ENCODE measurements at places on chromosomes 12 and 14.

DNA sequence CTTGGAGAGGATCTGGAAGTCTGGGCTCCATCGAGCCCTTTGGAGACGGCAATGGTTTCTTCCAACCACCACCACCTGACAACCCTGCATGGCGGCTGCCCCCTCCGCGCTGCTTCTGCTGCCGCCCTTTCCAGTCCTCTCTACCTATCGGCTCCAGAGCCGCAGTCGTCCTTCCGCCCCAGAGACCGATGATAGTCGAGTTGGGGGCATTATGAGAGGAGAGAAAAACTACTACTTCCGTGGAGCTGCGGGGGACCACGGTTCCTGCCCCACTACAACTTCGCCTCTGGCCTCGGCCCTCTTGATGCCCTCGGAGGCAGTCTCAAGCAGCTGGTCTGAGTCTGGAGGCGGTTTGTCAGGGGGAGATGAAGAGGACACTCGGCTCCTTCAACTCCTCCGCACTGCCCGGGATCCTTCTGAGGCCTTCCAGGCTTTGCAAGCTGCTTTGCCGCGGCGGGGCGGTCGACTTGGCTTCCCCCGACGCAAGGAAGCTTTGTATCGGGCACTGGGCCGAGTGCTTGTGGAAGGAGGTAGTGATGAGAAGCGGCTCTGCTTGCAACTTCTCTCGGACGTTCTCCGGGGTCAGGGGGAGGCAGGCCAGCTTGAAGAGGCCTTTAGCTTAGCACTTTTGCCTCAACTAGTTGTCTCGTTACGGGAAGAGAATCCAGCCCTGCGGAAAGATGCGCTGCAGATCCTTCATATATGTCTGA lies 499 bp downstream of the TOGARAM1 start:
- DNase-seq: peak; percentile 74

DNA sequence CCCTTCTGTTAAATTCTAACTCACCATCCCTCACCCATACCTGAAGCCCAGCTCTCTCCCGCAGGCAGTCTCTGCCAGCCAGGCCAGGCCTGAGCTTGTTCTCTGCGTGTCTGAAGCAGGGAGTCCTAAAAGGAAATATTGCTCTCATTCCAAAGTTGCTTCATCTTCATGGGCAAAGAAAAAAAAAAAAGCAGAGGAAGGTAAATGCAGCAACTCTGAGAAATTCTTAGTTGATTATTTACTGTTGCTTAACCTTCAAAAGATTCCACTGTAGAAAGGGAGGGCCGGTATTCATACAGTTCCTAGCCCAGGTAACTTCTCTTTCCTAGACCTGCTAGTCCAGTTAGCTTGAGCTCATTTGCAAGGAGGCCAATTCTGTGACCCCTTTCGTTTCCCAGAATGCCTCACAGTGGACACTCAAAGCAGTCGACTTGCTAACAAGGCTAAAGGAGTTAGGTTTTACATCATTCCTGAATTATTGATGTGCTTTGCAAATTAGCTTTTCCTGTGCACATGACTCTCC lies 193.5 kb upstream of the EEA1 start:
- no peak for DNase-seq

DNA sequence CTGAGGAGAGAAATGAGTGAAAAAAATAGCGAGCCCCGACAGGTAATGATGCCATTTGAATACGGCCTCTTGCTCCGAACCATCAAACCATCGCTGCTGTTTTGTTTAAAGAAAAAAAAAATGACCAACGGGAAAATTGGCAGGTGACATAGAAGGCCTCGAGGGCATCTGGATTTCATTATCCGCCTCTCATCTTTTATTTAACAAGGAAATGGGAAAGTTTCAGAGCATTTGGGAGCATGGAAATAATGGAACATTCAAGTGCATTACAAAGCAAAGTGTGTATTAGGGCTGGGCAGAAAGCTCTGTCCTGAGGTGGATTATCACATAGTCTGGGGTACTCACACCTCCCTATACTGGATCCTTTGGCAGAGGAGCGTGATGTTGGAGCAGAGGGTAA lies 258.7 kb downstream of the KSR2 start:
- DNase-seq: no peak

DNA sequence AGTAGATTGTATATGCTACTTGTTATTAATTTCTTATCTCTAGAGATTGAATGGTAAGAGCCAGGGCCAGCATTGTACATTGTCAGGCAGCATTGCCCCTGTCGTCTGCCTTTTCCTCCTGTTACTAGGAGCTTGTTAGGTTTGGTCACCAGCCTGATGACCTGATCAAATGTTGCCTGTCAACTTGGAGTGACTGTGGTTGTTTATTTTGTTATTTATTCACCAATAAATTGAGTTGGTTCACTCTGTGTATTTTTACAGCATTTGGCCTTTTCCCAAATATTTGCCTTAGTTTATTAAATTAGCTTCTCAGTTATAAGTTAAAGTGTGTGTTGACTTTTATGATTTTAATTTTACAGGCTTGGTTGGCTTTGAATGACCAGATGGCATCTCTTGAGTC lies 88.4 kb downstream of the PRKCH start:
- no peak for DNase-seq

DNA sequence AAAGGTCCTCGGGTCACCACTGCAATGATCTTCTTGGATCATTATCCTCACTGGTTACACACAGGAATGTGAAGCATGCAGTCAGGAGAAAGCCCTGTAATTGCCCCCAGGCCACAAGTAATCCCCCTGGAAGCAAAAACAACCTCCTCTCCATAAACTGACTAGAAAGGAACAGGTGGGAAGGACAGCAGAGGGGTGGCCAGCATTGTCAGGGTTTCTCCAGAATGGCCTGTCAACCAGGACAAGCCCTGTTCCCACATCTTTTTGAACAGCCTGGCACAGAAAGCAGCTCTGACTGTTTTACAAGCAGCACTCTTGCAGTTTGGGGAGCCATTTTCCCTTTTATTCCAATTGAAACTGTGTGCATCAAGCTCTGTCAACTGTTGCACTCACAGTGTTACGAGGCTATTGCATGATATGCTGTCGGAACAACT lies 36.1 kb downstream of the TMCC3 start:
- no peak for DNase-seq

DNA sequence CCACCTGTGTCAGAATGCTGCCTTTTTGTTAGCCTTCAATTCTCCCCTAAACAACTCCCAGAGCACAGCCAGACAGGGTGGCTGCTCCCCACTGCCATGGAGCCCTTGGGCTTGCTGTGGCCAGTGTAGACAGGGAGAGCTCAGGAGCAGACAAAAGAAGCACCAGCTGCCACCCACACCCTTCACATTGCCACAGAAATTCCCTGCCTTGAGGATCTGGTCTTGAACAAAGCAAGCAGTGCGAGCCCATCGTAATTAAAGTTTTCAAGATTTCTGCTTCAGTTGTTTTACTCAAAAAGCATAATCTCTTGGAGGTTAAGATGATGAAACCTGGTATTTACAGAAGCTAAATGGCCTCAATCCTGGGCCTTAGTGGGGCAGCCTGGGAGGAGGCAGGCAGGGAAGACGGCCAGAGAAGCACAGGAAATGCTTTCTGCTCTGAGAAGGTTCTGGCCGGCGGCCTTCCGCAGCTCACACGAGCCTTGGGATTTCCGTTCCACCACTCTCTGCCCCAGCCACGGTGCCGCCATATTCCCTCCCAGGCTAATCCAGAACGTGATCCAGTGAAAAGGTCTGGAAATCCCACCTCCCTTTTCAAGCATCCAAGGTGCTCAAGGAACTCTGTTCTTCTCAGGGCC lies 535.2 kb downstream of the BCL11B start:
- no peak for DNase-seq

- DNase-seq: no peak
Observed at GRCh38 chr12:132182711-132183365, 38.6 kb downstream of the NOC4L start.

DNA sequence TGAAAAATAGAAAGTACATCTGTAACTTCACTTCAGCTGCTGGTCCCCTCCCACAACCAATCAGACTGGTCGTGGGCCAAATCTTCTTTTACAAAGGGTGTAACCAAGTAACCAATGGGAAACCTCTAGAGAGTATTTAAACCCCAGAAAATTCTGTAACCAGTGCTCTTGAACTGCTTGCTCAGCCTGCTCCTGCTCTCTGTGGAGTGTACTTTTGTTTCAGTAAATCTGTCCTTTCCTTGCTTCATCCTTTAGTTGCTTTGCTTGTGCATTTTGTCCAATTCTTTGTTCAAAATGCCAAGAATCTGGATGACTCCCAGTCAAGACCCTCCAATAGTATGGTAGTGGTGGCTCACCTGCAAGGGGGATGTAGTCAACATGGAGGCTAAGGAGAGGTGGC lies 489.1 kb downstream of the FUT8 start:
- no peak for DNase-seq

GRCh38 chr12:10131111-10131690 lies 1.2 kb upstream of the CLEC7A start:
- DNase-seq: no peak

DNA sequence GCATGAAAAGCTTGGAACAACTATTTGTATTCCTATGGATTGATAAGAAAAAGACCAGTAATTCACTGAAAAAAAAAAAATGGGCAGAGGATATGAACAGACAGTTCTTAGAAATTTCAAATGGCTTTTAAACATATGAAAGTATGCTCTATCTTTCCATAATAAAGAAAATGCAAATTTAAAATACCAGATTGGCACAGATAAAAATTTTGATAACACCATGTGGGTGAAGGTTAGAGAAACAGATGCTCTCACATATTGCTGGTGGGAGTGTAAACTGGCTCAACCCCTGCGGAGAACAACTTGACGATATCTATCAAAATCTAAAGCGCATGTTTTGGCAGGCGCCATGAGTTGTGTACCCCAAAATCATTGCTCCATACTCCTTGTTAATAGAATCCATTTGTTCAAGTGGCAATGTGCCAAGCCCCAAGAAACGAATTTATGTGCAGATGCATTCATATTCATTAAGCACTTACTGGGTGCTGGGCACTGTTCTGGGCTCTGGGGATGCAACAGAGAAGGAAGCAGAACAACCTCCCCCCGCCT lies 29.5 kb upstream of the TMPO start:
- no peak for DNase-seq

GRCh38 chr12:1188016-1188415 lies 197.0 kb downstream of the ERC1 start:
- DNase-seq: no peak

DNA sequence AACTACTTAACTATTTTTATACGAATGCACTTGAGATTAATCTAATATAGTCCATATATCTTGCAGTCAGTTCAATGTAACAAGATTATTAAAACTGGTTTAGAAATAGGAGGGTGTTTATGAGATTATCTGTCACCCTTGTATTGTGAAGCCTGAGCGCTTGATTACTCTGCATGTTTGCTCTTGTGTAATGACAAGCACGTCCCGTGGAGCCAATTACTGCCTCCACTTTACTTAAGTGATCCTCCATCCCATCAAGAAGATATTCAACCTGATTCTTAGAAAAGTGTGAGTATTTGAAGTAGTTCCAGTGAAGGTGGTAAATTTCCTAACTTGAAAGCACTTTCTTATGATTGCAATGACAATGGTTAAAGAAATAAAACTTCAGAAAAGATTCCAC lies 415.2 kb upstream of the GARIN6 start:
- no peak for DNase-seq

- DNase-seq: no peak
Observed at GRCh38 chr12:125015680-125016310, 22.4 kb downstream of the BRI3BP start.

GRCh38 chr14:84670796-84671195 lies 859.1 kb upstream of the FLRT2 start:
- DNase-seq: no peak

All from left ventricle myocardium superior (tissue), 1 donor.